Femur (tissue), 1 donor: ENCODE measurements at places on chromosomes 1 and 21.

GRCh38 chr1:41637367-41637766, 152.9 kb upstream of the EDN2 start:
- no peak for DNase-seq

DNA sequence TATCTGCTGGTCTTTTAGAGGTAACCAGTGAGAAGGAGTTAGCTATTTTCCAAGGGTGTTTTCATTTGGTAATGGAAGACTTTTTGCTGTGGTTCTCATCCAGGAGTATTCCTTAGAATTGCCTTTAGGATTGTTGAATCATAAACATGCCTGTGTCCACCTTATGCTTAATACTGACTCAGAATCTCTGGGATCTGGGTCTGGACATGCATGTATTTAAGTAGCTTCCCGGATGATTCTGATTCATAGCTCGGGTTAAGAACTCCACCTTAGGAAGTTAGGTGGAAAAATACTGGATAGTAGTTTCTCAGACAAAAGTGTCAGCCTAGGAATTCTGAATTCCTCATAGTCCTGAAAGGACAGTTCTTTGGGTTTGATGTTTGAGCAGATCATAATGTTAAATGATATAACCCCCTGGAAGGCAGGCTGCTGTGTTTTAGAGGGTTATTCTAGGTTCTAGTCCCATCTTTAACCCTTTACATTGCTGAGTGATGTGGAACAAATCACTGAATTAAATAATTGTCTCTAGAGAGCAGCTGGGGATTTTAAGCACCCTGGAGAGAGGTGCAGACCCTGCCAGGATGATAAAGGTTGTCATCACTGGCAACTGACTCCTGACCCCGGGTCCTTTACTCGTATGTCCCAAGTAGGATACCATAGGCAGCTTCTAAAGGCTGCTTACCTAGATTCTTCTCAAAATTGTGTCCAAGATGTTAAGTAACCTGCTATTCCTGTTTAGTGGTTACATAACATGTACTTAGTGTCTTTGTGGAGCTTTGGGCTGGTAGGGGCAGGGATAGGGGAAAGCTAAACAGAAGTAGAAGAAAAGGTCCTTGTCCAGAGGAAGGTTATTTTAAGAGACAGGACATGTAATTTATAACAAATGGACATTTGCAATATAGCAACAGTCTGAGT, 14.5 kb upstream of the C4BPB start:
- no peak for DNase-seq

DNA sequence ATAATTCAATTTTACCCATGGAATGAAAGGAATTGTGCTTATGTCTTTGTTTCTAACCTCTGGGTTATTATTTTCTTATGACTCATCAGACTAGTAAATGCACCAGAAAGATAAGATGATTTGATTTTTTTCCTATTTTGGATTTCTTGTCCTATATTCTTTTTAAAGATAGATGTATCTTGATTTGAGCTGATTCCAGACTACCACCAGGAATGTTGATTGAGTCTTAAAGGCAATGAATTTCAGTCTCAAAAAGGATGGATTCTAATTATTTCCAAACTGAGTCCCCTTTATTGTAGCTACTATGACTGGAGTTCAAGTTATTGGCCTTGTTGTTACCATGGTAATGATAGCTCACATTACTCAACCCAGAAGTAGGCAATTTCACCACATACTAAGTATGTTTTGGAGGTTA, 95.8 kb upstream of the RGS4 start:
- DNase-seq = no peak

- DNase-seq = no peak
Observed at GRCh38 chr21:36027347-36027746, 33.0 kb downstream of the SETD4 start.

- no peak for DNase-seq
Observed at GRCh38 chr1:182770232-182770631, 19.3 kb upstream of the NPL start.
